ENCODE measurements at places on chromosomes 2 and 18.

- DNase-seq, result no peak
Measured at GRCh38 chr2:68862889-68863288, 8.3 kb downstream of the BMP10 start.

- no peak for DNase-seq
Measured at GRCh38 chr18:71442731-71443141, 1101.4 kb downstream of the CBLN2 start.

- DNase-seq, result no peak
Measured at GRCh38 chr2:220961143-220961860, 610.8 kb downstream of the EPHA4 start.

DNA sequence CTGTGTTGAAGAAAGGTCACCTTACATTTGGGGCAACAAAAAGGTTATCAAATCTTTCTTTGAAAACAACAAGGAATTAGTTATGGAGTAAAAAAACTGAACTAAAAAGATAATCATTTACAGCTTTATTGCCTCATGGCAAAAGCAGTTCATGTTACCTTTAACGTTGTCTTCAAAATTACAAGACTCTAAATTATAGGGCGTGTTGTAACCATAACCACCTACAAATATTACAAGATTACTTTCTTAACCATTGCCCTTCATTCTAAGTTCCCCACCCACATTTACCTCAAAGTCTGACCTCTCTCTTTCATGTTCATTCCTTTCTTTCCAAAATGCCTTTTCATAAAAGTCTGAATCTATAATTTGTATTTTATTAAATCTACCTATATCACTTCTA is 74.6 kb upstream of the LRATD1 start:
- DNase-seq, result no peak

GRCh38 chr2:223612501-223612900 is 10.3 kb upstream of the SCG2 start:
- no peak for DNase-seq

Measured in stimulated activated CD4-positive, alpha-beta T cell treated with anti-CD3 and anti-CD28 coated beads, Interleukin-15, amount 100 ng/mL, for 48 hours (primary cell).